ENCODE measurements at places on chromosomes 2 and 18.

DNA sequence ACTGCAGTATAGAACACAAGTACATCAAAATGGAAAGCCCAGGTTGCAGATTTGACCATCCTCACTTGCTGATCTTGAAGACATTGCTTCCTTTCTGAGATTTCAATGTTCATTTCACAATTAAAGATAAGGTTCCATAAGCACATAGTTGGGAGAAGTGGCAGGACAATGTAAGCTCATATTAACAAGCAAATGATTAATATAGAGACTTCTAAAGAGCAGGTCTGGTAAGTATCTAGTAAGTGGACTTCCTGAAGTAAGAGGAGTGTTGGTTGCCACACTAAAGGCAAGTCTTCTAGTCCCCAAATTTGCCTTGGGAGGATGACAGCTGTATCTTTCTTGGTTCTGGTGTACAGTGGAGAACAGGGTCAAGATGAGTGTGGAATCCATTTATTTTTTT, 1.4 kb upstream of the PTPRM start:
- peaks cover 8% of the 10 kb centered on the region for H3K4me1 ChIP-seq
- DNase-seq = no peak
- no peak overlapping the region for H3K27ac ChIP-seq
- H3K36me3 ChIP-seq = no peaks in the 10 kb centered on the region
- peaks cover 17% of the 10 kb centered on the region for H3K27me3 ChIP-seq

DNA sequence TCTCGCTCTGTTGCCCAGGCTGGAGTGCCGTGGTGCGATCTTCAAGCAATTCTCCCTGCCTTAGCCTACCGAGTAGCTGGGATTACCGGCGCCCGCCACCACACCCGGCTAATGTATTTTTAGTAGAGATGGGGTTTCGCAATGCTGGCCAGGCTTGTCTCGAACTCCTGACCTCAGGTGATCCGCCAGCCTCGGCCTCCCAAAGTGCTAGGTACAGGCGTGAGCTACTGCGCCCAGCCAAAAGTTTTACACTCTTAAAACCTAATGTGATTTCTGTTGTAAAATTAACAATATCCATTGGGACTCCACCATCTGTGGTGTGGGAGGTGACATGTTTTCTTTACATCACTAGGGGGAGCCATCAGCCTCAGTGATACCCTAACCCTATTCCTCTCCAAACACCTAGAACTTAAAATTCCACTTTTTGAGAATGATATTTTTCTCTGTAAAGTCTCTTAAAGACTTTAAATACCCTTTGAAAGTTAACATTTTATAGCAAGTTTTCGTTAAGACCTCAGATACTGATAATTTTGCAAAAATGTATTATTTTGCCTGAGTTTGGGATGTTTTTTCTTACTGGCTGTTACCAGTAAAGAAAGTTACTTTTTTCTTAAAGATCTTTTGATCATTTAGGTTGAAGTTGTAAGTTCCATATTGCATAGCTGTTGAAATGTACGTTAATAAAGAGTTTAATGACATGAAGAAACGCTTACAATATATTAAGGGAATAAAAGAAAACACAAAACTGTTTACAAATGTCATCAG, 11.6 kb upstream of the EIF2AK2 start:
- DNase-seq = no peak
- H3K27me3 ChIP-seq = peaks cover 4% of the 10 kb centered on the region
- no peak overlapping the region for H3K27ac ChIP-seq
- peaks cover 3% of the 10 kb centered on the region for H3K36me3 ChIP-seq
- H3K4me3 ChIP-seq = no peak overlapping the region
- H3K4me1 ChIP-seq = peaks cover 3% of the 10 kb centered on the region

- no peak overlapping the region for H3K4me3 ChIP-seq
- H3K27ac ChIP-seq = no peak overlapping the region
- H3K4me1 ChIP-seq = no peaks in the 10 kb centered on the region
- no peaks in the 10 kb centered on the region for H3K36me3 ChIP-seq
- no peaks in the 10 kb centered on the region for H3K27me3 ChIP-seq
- no peak for DNase-seq
These were observed 78.1 kb upstream of the KIF5C start for GRCh38 chr2:148796735-148797512.

GRCh38 chr18:35571138-35571537, 10.4 kb upstream of the GALNT1 start:
- H3K27me3 ChIP-seq = no peaks in the 10 kb centered on the region
- no peak for DNase-seq
- H3K4me1 ChIP-seq = no peaks in the 10 kb centered on the region
- no peak overlapping the region for H3K27ac ChIP-seq

DNA sequence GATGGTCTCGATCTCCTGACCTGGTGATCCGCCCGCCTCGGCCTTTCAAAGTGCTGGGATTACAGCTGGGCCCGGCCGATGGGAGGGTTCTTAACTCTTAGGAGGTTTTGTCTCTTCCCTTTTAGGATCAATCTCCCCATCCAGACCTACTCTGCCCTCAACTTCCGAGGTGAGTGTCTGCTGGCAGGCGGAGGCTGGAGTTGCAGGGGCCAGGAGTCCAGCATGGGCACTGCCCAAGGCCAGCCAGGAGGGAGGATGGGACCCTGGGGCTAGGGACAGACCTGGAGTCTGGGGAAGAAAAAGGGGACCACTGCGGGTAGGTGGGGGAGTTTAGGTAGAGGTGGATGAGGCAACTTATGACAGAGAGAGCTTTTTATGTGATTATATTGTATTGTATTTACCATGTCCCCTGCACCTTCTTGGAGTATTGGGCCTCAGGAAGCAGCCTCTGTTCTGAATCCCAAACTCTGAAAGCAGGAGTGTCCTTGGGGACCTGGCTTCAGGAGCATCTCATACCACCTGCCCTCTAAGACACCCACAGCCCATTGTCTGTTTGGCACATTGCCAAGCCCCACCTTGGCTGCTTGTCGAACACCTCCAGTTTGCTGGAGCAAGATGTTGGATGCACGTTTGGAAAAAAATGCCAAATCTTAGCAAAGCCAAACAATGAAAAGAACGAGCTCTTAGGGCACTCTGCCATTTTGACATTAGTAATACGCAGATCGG, 5.6 kb downstream of the DES start:
- no peaks in the 10 kb centered on the region for H3K4me1 ChIP-seq
- no peak for DNase-seq
- peaks cover 61% of the 10 kb centered on the region for H3K27me3 ChIP-seq
- no peak overlapping the region for H3K27ac ChIP-seq
- no peak overlapping the region for H3K4me3 ChIP-seq
- no peaks in the 10 kb centered on the region for H3K36me3 ChIP-seq

GRCh38 chr2:30280596-30281434, 49.5 kb downstream of the LBH start:
- no peak overlapping the region for H3K27ac ChIP-seq
- DNase-seq = no peak

DNA sequence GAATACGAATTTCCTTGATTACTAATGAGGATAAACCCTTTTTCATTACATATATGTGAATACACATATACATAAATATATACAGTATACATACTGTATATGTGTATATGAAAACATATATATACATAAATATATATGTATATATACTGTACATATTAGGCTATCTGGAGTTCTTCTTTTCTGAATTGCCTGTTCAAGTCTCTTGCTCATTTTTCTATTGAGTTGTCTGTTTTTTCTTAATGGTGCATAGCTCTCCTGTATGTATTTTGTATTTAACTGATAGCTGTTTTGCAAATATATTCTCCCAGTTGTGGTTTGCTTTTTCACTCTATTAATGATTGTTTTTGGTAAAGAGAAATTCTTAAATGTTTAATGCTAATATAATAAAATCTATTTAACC, 8.9 kb upstream of the GCFC2 start:
- H3K27me3 ChIP-seq = no peaks in the 10 kb centered on the region
- no peak overlapping the region for H3K4me3 ChIP-seq
- peaks cover 5% of the 10 kb centered on the region for H3K4me1 ChIP-seq
- no peak for DNase-seq

DNA sequence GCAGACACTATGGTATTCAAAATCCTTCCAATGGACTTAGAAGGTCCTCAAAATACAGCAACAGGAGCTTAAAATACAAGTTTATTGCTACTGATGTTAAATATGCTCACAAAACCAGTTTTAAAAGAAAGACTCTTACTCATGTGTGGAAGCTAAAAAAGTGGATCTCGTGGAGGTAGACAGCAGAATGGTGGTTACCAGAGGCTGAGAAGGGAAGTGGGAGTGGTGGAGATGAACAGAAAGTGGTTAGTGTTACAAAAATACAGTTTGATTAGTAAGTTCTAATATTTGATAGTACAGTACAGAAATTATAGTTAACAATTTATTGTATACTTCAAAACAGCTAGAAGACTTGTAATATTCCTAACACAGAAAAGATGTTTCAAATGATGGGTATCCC, 12.1 kb downstream of the ADAM17 start:
- peaks cover 5% of the 10 kb centered on the region for H3K36me3 ChIP-seq
- no peak overlapping the region for H3K27ac ChIP-seq
- H3K4me1 ChIP-seq = peaks cover 5% of the 10 kb centered on the region
- no peaks in the 10 kb centered on the region for H3K27me3 ChIP-seq
- no peak overlapping the region for H3K4me3 ChIP-seq
- no peak for DNase-seq

GRCh38 chr2:170455617-170456426, 259.3 kb upstream of the SP5 start:
- no peak for DNase-seq
- peak overlapping the region; percentile 11 for H3K27ac ChIP-seq
- H3K4me3 ChIP-seq = peak overlapping the region; percentile 3

GRCh38 chr2:180991361-180991760, 11.0 kb downstream of the UBE2E3 start:
- H3K27ac ChIP-seq = no peak overlapping the region
- no peaks in the 10 kb centered on the region for H3K27me3 ChIP-seq
- no peak overlapping the region for H3K4me3 ChIP-seq
- peaks cover 9% of the 10 kb centered on the region for H3K4me1 ChIP-seq
- peaks cover 21% of the 10 kb centered on the region for H3K36me3 ChIP-seq

DNA sequence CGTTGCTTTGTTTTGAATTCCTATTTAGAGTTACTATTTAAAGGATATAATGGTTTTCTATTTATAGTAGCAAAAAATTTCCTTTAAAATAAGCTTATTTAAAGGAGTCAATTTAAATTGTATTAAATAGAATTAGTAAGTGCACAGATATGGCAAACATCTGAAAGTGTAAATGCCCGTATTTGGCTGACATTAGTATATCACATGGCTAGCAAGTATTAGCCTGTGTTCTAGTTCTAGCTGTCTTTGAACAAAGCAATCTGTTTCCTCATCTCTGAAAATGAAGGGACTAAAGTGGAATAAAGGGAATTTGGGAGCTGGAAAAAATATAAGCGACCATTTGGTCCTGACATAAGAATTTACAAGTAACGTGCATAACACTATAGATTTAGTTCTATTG, 32.2 kb downstream of the PELI1 start:
- no peaks in the 10 kb centered on the region for H3K27me3 ChIP-seq
- H3K27ac ChIP-seq = no peak overlapping the region
- no peak for DNase-seq
- peaks cover 7% of the 10 kb centered on the region for H3K36me3 ChIP-seq

GRCh38 chr2:208326016-208326415, 60.0 kb downstream of the PIKFYVE start:
- no peaks in the 10 kb centered on the region for H3K27me3 ChIP-seq
- H3K36me3 ChIP-seq = peaks cover 39% of the 10 kb centered on the region
- H3K4me3 ChIP-seq = no peak overlapping the region
- DNase-seq = no peak
- H3K4me1 ChIP-seq = no peaks in the 10 kb centered on the region

DNA sequence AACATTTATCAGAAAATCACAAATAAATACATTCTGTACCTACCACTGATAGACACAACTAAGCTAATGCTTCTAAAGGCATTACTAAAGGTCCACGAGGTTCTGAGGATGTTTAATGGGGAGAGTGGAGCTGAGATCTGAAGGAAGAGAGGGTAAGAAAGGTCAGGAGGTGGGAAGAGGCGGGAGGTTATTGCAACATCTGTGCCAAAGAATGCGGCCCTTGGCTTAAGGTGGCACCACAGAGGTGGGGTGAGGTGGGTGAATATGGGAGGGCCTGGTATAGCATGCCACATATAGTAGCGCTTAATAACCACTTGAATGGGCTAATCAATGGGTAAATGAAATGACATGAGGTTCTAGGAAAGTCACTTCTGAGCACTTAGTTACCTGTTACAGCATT, 217.8 kb upstream of the ATP5MC3 start:
- H3K27ac ChIP-seq = no peak overlapping the region
- DNase-seq = no peak
- H3K27me3 ChIP-seq = peaks cover 10% of the 10 kb centered on the region

DNA sequence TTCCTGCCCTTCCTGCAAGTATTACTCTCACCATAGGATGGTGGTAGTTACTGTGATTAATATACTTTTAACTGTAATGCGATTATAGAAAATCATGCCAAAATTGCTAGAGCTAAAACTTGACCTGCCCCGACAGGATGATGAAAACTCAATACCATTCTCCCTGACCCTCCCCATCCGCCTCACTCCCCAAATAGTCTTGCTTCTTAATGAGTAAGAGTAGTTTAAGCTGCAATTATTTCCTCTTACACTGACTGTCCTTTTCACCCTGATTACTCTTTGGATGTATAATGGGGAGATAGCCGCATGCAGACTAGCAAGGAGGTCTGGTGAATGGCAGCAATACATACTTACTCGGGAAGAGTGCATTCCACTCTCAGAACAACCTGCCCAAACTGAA, 269.6 kb upstream of the SIX3 start:
- H3K27ac ChIP-seq = no peak overlapping the region
- H3K4me1 ChIP-seq = peaks cover 8% of the 10 kb centered on the region
- H3K36me3 ChIP-seq = no peaks in the 10 kb centered on the region
- DNase-seq = no peak

GRCh38 chr18:36187826-36188721, 777 bp downstream of the MOCOS start:
- H3K4me1 ChIP-seq = peaks cover 3% of the 10 kb centered on the region
- H3K27ac ChIP-seq = no peak overlapping the region
- peak; percentile 19 for DNase-seq
- H3K4me3 ChIP-seq = peak overlapping the region; percentile 81
- H3K36me3 ChIP-seq = no peaks in the 10 kb centered on the region
- peaks cover 68% of the 10 kb centered on the region for H3K27me3 ChIP-seq

DNA sequence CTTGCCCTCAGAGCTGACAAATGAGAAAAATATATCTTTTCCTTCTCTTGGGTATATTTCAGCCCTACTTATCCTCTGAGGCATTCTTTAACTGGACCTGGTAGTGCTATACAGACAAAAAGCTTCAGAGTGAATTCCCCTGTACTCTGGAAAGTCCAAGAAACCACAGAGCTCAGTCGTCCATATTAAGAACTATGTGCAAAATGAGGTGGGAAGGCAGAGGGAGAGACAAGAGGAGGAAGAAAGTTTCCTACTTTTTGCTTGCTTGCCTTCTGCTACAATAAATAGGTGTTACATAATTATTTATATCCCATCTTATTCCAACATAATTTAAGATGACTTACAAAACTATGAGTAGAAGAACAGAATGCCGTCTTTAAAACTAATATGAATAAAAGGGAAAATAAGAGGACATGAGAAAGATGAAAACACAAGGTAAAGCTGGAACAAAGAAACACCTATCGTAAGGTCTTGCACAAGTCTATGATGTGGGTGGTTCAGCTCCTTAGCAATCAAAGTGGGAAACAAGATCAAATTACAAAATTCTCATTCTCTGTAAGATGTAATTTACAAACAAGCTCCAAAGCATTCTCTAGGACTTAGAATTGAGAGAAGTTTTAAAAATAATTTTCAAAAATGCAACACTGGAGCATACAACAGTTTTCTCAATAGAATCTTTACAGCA, 97.9 kb downstream of the BAZ2B start:
- H3K36me3 ChIP-seq = peaks cover 7% of the 10 kb centered on the region
- peak overlapping the region; percentile 94 for H3K27ac ChIP-seq
- no peak for DNase-seq
- H3K4me3 ChIP-seq = no peak overlapping the region
- peaks cover 32% of the 10 kb centered on the region for H3K4me1 ChIP-seq
- no peaks in the 10 kb centered on the region for H3K27me3 ChIP-seq

Data from progenitor cell of endocrine pancreas (in vitro differentiated cells).